Activated CD4-positive, alpha-beta memory T cell treated with anti-CD3 and anti-CD28 coated beads, Interleukin-2, amount 10 ng/mL, durations not matched to agents 7 days and 5 days (primary cell): ENCODE measurements at places on chromosomes 7 and 10. TPM values are rescaled to one million over a fixed set of nuclear protein-coding genes. Genes with fewer than 3 reads are reported as not detected.

GRCh38 chr7:157032128-157032527 is 21.7 kb upstream of the MNX1 start:
- DNase-seq, result no peak

Gene HTR5A
- not detected for total RNA-seq

DNA sequence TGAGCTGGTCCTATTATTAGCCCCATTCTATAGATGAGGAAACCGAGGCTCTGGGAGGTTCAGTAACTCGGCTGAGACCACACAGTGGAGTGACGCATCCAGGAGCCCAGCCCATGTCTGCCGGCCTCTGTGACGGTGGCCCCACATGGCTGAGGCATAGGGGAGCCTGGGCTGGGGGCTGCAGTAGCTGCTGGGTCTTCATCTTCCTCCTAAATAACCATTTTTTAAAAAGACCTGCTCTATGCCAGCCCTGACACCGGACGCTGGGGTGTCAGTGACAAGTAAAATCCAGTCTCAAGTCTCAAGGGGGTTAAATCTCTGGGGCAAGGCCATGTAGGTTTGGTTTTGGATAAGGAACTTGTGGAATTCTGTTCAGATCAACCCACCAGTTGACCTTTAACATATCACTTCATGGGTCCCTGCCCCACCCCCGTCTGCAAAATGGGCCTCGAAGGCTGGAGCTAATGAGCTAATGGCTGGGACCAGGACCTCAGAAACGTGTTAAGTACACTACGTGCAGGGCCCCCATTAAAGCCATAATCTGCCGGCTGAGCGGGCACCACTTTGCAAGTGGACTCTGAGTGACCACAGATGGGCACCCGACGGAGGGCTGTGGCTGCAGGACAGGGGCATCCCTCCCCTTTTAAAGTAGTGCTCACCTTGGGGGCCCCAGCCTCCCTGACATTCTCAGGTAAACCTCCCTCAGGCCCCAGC is 136.5 kb upstream of the UNC5B start:
- no peak for DNase-seq

Gene CALML5
- total RNA-seq, result not detected

GRCh38 chr7:85172530-85172941 is 14.3 kb downstream of the SEMA3D start:
- DNase-seq, result no peak

Gene SPAM1
- total RNA-seq, result not detected

DNA sequence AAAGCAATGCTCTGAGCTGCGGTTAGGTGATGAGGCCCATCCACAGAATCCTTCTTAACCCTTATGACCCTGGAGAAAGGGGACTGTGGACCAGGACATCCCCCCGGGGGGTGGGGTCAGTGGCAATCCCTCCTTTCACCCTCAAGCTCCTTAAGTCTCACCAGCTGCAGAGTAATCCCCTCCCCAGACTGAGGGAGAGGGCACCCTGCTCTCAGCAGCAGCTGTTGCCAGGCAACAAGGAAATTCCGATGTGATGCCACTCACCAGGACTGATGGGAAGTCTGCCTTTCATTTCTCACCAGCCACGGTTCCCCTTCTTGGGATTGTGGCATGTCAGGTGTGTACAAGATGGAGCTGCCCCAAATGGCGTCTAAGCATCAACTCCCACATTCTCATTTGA is 129.6 kb downstream of the DOCK1 start:
- no peak for DNase-seq

GRCh38 chr7:130901209-130901783 is 167.3 kb upstream of the KLF14 start:
- DNase-seq, result no peak

DNA sequence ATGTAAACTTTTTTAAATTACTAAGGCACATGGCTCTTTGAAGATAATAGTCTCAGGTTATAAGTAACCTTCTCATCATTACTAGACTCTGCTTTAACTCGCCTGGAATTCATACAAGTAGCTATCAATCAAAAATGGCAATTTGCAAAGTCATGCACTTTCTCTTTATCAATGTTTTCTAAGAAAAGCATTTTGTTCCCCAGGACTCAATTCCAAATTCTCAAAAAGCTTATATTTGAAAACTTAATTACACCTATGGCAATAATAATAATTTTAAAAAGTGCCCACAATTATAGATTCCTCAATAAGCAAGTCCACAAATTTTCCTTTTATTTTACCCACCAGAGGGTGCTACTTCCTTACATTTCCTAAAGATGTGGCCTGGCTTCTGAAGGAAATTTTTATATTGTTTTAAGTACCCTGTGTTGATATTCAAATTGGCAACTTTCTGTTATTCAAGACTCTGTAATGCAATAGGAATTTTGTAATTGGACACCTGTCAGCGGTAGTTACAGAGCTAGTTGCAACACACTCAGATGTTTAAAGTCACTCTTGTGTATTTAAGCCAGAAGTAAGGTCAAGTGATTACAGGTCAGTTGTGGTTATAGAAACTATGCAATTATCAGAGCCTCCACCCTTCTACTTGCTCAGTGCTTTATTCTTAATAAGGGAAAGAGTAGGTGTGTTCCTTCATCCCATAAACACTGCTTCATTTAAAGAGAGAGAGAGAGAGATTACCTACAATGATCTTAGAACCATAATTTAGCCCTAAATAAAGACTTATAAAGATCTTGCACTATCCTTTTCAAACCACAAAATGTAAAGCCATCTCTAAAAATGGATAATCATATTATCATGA is 47.1 kb upstream of the HYAL4 start:
- DNase-seq, result no peak

Gene UNC5B
- not detected for total RNA-seq

DNA sequence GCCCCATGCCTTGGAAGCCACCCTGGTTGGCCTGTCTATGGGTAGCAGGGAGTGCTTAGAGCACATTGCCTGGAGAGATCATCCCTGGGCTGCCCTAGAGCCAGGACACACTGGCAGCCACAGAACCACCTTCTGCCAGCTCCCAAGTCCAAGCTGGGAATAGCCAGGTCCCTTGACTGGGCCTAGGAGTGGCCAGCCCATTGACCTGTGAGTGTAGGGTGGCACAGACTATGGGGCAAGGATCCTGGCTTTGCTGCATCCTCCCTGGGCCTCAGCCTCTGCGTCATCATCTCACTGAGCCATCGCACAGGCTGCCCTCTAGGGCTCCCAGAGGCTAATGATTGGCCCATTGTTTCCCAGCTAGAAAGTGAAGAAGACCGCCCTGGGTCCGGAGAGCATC is 7.0 kb downstream of the AQP1 start:
- no peak for DNase-seq

Gene MACC1
- total RNA-seq, result 0.18 TPM
